Thyroid gland (tissue), 4 donors: ENCODE measurements at places on chromosomes 11 and 22.
A peak's percentile ranks its signal among the peaks of the same experiment; 100 is the strongest.

GRCh38 chr11:110772863-110773262, 60.6 kb upstream of the ARHGAP20 start:
- no peak for DNase-seq

DNA sequence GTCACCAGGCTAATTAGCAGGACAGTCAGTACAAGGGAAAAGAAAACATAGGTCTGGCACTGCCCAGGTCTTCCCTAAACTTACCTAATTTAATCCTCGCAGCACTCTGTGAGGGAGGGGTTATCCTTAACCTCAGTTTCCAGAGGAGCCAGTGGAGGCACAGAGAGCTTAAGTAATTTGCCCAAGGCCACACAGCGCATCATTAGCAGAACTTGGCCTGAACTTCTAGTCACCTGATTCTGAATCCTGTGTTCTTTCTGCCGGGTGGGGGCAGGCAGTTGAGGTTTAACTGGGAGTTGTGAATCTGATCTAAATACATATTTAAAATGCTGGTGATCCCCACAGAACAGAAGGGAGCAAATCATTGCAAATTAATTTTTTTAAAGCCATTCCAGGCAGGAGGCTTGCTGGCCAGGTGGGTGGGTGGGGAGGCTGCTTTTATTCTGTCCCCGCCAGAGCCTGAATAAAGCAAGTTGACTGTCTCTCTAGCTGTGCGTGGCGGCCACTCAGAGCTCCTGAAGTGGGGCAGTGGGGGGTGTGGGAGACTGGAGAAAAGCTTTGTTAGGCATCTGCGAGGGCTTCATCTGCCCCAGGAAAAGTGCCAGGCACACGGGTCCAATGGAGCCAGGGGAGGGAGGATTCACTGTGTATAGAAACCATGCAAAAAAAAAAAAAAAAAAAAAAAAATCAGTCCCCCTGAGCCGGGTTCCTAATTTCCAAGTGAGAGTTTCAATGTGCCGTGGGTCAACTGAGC, 66.1 kb downstream of the NFAM1 start:
- DNase-seq, result peak; percentile 70

GRCh38 chr11:65662247-65662798, 393 bp downstream of the RELA start:
- DNase-seq, result no peak

DNA sequence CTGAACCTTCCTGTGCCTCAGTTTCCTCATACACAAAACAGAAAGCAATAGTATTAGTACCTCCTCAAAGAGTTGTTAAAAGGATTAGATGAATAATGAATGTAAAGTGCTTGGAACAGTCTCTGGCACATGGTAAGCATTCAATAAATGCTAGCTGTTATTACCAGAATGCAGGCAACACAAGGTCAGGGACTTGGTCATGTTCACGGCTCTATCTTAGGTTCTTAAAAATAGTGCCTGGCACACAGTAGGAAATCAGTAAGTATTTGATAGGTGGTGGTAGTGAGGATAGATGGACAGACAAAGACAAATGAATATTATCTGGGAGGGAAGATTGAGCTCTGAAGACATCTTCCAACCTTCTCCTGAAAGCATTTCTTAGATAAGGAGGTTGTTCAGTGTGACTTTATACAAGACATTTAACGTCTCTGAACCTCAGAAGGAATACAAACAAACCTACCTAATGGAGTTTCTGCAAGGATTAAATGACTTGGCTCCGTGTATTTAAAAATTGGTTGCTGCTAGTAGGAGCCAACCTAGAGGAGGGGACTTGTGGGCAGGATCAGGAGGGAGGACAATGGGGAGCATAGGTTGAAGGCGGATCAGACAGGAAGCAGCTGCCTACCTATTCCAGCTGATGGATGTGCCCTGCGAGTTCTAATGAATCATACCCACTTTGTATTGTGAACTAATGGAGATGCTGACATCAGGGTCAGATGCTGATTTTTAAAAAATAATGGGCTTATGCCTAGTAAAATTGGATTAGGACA, 94.1 kb downstream of the DBX1 start:
- no peak for DNase-seq

DNA sequence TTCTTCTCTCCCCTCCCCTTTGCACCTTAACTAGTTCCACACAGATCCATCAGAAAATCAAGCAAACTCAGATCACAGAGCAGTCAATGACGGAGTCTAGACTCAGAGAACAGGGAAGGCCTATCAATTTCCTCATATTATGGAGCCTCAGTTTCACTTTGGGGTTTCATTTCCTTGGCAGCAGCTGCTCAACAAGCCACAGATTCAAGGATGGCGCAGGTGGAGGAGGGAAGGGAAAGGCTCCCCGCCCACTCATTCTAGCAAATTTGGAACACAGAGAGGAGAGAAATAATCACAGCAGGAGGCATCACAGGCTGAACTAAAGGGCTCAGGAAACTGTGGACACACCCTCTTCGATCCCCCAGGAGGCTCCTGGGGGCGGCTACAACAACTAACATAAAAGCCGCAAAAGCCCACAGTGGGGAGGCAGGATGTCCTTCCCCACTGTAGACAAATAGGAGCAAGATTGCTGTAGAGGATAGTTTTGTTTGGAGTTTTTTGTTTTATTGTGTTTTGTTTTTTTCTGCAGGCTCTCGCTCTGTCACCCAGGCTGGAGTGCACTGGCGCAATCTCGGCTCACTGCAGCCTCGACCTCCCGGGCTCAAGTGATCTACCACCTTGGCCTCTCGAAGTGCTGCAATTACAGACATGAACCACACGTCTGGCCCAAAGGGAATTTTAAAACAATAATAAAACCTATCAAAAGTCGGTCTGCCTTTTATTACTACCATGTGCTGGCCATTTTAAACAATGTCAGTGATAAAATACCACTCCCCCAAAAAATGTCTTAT, 3.4 kb downstream of the PLAAT3 start:
- no peak for DNase-seq

DNA sequence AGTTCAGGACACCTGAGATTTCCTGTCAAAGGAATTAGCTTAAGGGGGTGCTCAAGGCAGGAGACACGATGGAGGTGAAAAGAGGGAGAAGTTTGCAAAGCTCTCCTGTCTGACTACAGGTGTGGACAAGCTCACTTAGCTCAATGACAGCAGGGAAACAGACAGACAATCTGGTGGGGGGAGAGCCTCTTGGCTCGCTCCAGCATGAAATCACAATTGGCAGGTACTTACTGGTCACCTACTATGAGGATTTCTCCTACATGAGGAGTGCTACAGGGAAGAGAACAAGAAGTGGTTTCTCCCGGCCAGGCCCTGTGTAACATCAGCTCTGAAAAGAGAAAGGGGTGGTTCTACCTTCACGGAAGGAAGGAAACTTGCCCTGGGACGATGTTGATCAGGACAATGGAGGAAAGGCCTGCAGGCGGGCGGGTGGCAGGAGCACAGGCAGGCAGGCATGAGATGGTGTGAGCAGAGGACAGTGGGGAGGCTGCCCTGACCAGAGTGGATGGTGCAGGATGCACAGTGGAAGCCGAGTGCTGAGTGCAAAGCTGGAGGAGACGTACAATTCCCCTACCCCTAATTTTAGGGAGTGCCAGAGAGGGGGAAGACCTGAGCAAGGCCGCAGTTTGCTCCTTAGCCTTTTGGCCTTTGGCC, 57.9 kb upstream of the CRTAM start:
- DNase-seq, result no peak

GRCh38 chr11:82898241-82898640, 2.0 kb downstream of the PRCP start:
- DNase-seq, result no peak

GRCh38 chr22:46466255-46466676, 71.2 kb downstream of the CELSR1 start:
- DNase-seq, result no peak

DNA sequence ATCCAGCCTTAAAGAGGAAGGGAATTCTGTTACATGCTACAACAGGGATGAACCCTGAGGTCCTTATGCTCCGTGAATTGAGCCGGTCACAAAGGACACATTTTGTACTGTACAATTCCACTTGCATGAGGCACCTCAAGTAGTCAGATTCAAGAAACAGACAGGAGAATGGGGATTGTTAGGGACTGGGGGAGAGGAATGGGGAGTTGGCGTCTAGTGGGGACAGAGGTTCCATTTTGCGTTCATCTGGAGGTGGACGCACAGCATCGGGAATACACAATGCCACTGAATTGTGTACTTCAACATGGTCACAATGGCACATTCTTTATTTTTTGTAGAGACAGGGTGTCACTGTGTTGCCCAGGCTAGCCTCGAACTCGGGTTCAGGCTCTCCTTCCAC, 14.1 kb downstream of the TBX1 start:
- no peak for DNase-seq

- peak; percentile 65 for DNase-seq
Observed at GRCh38 chr11:121253951-121254350, 38.6 kb upstream of the SC5D start.

DNA sequence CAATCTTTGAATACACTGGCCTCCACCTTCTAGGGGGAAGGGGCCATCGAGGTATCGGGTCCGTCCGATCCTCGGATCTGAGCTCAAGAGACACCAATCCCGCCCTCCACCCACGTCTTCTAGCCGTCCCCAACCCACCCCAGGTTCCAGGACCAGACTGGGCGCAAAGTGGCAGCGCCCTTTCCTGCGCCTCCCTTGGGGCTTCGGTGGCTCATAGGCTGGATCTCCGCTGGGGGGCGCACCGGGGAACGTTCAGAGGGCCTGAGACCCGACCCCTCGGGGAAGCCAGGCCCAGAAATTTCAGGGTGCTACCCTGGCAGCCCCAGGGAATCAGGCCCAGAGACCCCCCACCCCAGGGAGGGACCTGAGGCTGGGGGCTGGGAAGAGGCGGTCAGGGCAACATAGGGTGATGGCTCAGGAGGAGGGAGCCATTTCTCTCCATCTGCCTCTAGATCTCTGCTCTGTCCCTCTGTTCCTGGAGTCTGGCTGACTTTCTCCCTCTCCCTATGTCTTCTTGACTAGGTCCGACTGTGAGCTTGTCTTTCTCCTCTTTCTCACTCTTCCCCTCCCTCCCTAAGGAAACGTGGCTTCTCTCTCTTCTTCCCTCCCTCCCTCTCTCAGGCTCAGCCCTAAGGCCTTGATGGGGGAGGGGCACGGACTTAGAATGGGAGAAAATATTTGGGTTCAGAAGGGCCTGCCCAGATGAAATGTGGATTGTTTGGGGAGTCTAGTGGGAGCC, 1.1 kb downstream of the CREB3L1 start:
- peak; percentile 43 for DNase-seq

DNA sequence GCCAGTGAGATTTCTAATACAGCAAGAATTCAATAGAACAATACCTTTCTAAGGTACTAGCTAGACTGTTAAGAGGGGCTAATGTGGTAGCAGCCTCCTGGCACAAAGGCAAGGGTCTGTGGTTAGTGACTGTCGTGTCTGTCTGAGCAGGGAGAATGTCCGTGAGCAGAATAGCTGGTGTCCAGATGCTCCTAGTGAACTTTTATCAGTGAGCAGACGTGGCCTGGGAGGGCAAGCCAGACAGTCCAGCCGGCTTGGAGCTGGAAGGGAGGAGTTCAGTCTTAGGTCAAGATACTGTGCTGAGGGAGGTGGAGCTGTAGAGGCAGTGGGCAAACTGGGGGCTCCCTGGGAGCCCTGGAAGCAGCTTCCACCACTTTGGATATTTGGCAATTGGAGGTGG, 138.6 kb downstream of the TEAD1 start:
- no peak for DNase-seq

- no peak for DNase-seq
Observed at GRCh38 chr11:27388869-27389268, 25.9 kb upstream of the CCDC34 start.

- DNase-seq, result peak; percentile 65
Observed at GRCh38 chr22:41974691-41975290, 5.5 kb downstream of the SEPTIN3 start.

- DNase-seq, result no peak
Observed at GRCh38 chr22:24693379-24693778, 81.1 kb downstream of the PIWIL3 start.

DNA sequence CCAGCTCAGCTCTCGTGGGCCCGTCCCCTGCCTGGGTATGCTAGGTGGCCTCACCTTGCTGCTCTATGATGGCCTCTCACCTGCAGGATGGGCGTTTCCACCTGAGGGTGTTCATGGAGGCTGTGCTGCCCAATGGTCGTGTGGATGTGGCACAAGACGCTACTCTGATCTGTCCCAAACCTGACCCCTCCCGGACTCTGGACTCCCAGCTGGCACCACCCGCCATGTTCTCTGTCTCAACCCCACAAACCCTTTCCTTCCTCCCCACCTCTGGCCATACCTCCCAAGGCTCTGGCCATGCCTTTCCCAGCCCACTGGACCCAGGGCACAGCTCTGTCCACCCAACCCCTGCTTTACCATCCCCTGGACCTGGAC, 2.1 kb downstream of the ZP1 start:
- no peak for DNase-seq

GRCh38 chr11:93727985-93728791, 13.1 kb downstream of the TAF1D start:
- no peak for DNase-seq

DNA sequence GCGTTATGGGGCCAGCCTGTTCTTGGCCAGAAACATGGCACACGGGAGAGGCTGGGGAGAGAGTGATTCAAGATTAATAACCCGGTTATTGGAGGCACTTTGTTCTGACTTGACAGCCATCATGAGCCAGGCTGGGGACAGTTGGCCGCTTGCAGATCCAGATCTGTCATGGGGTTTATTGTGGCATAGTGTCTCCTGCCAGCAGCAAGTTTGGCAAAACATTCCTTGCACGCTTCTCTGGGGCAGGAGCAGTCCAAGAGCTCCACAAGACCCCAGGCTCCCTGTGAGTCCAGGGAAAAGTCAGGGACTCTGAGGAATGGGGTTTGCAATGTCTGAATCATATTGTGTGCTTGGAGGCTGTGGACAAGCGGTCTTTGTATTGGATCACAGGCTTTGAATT, 270.4 kb downstream of the MIAT start:
- DNase-seq, result no peak

DNA sequence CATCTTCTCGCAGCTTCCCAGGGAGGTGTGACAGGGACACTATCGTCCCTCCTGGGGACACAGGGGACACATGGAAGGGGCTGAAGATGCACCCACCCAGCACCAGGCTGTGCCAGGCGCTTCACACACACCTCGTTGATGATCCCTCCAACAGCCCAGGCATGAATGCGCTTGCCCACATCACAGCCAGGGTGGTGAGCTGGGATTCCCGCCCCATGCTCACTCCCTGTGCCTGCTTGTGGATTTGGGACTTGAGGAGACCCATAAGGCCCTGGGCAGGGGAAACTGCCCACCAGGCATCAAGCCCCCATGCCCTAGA, 57.8 kb downstream of the OTOG start:
- DNase-seq, result no peak

GRCh38 chr11:25727944-25728343, 604.0 kb upstream of the ANO3 start:
- DNase-seq, result no peak

- no peak for DNase-seq
Observed at GRCh38 chr11:95764267-95764898, 25.2 kb downstream of the FAM76B start.

- DNase-seq, result no peak
Observed at GRCh38 chr22:36571991-36572390, 43.0 kb upstream of the EIF3D start.

- DNase-seq, result no peak
Observed at GRCh38 chr11:43518408-43519160, 159.9 kb downstream of the TTC17 start.

- DNase-seq, result no peak
Observed at GRCh38 chr22:18999008-18999407, 62.9 kb upstream of the PRODH start.

GRCh38 chr11:132200353-132200936, 830.0 kb downstream of the NTM start:
- DNase-seq, result no peak

- DNase-seq, result no peak
Observed at GRCh38 chr22:50542416-50542927, 3.2 kb upstream of the KLHDC7B start.
